ENCODE measurements at places on chromosomes 4 and X. TPM values are rescaled to one million over a fixed set of nuclear protein-coding genes. Genes with fewer than 3 reads are reported as not detected.
A peak's percentile ranks its signal among the peaks of the same experiment; 100 is the strongest.

DNA sequence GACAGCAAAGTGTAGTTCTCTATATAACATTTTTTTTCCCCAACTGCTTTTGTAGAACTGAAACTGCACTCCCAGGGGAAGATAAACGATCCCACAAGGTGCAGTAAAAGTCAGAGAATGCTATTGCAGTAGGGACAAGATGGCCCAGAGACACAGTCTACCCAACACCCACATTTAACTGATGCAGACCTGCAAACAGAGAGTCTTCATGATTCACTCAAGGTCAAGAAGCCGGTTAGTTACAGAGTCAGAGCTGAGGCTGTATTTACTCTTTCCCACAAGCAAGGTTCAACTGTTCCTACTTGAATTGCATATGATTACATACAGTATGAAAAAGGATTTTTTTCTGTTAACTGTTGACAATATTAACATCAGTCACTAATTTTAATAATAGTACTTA, 654.6 kb downstream of the IL1RAPL1 start:
- H3K27me3 ChIP-seq = no peaks in the 10 kb centered on the region
- H3K4me3 ChIP-seq = no peak overlapping the region
- DNase-seq = no peak
- H3K27ac ChIP-seq = no peak overlapping the region
- H3K4me1 ChIP-seq = no peaks in the 10 kb centered on the region

DNA sequence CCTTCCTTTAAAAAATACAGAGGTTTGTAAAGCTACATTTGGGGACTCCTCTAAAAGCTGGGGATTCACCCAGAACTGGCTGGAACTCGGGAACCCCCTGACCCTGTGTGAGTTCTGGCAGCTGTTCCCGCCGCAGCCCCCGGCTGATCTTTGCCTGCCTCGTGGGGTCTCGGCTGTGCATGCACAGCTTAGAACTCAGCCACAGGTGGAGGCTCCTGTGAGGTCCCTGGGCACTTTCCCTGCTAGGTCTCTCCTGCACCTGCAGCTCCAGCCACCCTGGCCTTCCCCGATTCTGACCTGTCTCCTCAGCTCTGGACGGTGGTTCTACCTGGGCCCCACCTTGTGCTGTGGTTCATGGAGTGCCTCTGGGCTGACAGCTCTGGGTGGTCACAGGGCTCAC, 48.6 kb upstream of the HGFAC start:
- no peak overlapping the region for H3K27ac ChIP-seq
- H3K4me1 ChIP-seq = no peaks in the 10 kb centered on the region
- DNase-seq = no peak

GRCh38 chrX:149152941-149153340, 352.2 kb downstream of the IDS start:
- H3K4me1 ChIP-seq = no peaks in the 10 kb centered on the region
- no peak overlapping the region for H3K27ac ChIP-seq
- DNase-seq = no peak

DNA sequence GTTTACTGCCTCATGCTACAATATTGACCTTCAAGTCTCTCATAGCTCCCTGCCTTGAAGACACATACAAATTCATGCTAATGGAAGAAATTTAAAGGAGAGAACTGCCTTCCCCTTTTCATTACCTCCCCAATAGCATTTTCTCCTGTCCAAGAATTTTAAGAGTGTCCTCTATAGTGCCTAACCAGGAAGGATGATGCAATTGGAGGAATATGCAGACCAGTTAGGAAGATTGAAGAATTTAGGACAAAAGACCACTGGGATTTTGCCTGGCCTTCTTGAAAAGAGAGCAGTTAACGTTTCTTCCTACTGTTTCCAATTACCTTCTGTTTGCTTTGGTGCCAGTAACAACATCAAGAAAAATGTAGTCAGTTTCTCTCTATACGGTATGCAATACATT, 443.9 kb downstream of the INPP4B start:
- H3K27me3 ChIP-seq = no peaks in the 10 kb centered on the region
- H3K27ac ChIP-seq = no peak overlapping the region
- no peak for DNase-seq
- H3K36me3 ChIP-seq = no peaks in the 10 kb centered on the region
- no peak overlapping the region for H3K4me3 ChIP-seq
- H3K4me1 ChIP-seq = no peaks in the 10 kb centered on the region

GRCh38 chr4:142861351-142861750, 15.2 kb upstream of the INPP4B start:
- H3K36me3 ChIP-seq = no peaks in the 10 kb centered on the region
- no peak overlapping the region for H3K4me3 ChIP-seq
- no peak for DNase-seq
- H3K27me3 ChIP-seq = no peaks in the 10 kb centered on the region
- no peak overlapping the region for H3K27ac ChIP-seq

DNA sequence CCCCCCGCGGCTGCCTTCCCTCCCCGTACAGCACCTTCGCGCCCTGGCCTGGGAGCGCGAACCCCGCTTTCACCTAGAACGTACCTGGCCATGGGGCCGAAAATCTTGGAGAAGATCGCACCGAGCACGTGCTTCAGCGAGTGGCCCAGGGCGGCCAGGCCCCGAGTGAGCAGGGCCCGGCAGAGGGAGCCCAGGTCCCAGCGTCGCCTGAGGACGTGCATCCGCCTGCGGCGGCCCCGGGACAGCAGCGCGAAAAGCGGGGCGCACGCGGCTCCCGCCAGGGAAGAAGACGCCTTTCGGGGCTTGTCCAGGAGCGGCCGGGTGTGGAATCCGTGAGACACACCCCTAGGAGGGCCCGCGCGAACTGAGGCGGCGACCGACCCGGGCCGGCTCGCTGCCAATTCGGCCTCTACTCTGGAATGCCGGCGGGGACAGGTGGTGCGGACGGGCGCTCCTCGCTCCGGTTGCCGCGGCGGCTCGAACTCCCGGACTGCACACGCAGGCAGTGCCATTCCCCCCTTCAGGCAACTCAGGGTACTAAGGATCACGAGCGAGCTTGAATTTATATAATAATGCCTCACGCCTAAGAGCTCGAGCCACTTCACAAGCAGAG, at the start of gene HS6ST2:
Gene HS6ST2 (minus strand): TSS at position 539 of the 613 bp plus-strand sequence.
- no peaks in the 10 kb centered on the region for H3K4me1 ChIP-seq
- H3K4me3 ChIP-seq = no peak within 1 kb of the TSS
- H3K36me3 ChIP-seq = no peaks in the 10 kb centered on the region
- DNase-seq = no peak

GRCh38 chr4:117740736-117741135, 293.6 kb upstream of the NDST3 start:
- no peaks in the 10 kb centered on the region for H3K27me3 ChIP-seq
- no peaks in the 10 kb centered on the region for H3K36me3 ChIP-seq
- no peaks in the 10 kb centered on the region for H3K4me1 ChIP-seq
- H3K27ac ChIP-seq = no peak overlapping the region
- no peak overlapping the region for H3K4me3 ChIP-seq

- no peak overlapping the region for H3K27ac ChIP-seq
- no peak overlapping the region for H3K4me3 ChIP-seq
- 0 out of 2 replicates have a peak, but pooled peaks cover 6% of the 10 kb centered on the region for H3K4me1 ChIP-seq
- H3K36me3 ChIP-seq = peaks cover 25% of the 10 kb centered on the region
- DNase-seq = no peak
- H3K27me3 ChIP-seq = no peaks in the 10 kb centered on the region
These were observed 48.4 kb upstream of the MSANTD1 start for GRCh38 chr4:3200423-3201090.

- H3K27me3 ChIP-seq = no peaks in the 10 kb centered on the region
- H3K27ac ChIP-seq = no peak overlapping the region
- DNase-seq = no peak
- no peaks in the 10 kb centered on the region for H3K4me1 ChIP-seq
- no peak overlapping the region for H3K4me3 ChIP-seq
These were observed 989.7 kb downstream of the CCSER1 start for GRCh38 chr4:91116861-91117260.

GRCh38 chr4:156889616-156890594, 81.7 kb downstream of the PDGFC start:
- no peak for DNase-seq
- H3K4me3 ChIP-seq = no peak overlapping the region

- no peaks in the 10 kb centered on the region for H3K4me1 ChIP-seq
- no peaks in the 10 kb centered on the region for H3K27me3 ChIP-seq
- H3K27ac ChIP-seq = no peak overlapping the region
- H3K4me3 ChIP-seq = no peak overlapping the region
- DNase-seq = no peak
These were observed 41.3 kb downstream of the KLHL5 start for GRCh38 chr4:39103291-39103690.

Gene SPATA4
- total RNA-seq = not detected

DNA sequence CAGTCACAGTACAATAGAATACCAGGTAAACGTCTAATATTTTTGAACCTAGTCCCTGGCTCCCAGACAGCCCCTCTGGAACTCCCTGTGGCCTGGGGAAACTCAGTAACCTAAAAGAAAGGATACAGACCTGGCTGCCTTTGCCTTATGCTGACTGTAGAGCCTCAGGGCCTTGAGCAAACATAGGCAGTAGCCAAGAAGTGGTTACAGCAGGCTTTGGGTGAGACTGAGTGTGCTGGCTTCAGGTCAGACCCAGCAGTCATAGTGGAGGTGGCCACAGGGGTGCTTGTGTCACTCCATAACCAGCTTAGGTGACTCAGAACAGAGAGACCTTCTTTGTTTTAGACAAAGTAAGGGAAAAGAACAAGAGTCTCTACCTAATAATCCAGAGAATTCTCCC, 141.8 kb upstream of the PRDX4 start:
- H3K4me1 ChIP-seq = no peaks in the 10 kb centered on the region
- DNase-seq = no peak

Gene NLGN4X
- total RNA-seq = 0.07 TPM

DNA sequence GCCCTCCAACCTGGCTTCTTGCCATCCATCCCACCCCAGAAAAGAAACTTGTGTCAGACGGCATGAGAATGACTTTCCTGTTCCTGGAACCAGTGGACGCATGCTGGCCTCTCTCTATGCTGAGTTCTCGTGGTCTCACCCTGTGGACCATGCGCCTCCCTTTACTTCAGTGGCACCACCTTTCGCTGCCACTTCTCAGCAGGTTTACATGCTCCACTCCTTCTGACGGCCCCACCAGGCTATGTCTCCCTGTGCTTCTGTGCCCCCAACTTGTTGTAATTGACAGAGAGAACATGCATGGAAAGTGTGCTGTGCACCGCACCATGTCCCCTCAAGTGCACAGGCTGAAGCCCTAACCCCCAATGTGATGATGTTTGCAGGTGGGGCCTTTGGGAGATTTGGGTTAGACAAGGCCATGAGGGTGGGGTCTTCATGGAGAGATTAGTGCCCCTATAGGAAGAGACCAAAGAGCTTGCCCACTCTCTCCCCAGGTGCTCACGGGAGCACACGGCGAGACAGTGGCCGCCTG, 3.1 kb upstream of the PPP2R2C start:
- no peaks in the 10 kb centered on the region for H3K36me3 ChIP-seq
- H3K4me3 ChIP-seq = no peak overlapping the region
- H3K27ac ChIP-seq = no peak overlapping the region
- peaks cover 31% of the 10 kb centered on the region for H3K27me3 ChIP-seq
- peaks cover 12% of the 10 kb centered on the region for H3K4me1 ChIP-seq

- H3K27ac ChIP-seq = no peak overlapping the region
- no peaks in the 10 kb centered on the region for H3K4me1 ChIP-seq
- H3K36me3 ChIP-seq = no peaks in the 10 kb centered on the region
- H3K4me3 ChIP-seq = no peak overlapping the region
- no peak for DNase-seq
These were observed 819.5 kb downstream of the TECRL start for GRCh38 chr4:63589796-63590195.

Gene PIR
- 9.4 TPM for total RNA-seq

DNA sequence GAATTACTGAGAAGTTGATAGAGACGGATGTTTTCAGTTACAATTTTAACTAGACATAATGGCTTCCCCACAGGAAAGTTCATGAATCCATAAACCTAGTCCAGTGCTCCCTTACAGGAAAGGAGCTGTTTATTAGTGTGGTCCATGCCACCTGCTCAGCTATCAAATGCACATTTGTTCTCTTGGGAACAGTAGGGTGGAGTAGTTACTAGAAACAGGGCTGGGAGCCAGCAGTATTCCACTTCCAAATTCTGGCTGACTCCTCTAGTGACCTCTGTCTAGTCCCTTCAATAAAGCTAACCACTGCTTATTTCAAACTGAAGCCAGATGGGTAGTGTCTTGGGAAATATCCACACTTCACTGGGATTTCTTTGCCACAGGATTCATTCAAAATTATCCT, 88.4 kb upstream of the TLL1 start:
- H3K27ac ChIP-seq = no peak overlapping the region
- no peak overlapping the region for H3K4me3 ChIP-seq
- H3K27me3 ChIP-seq = no peaks in the 10 kb centered on the region
- H3K4me1 ChIP-seq = no peaks in the 10 kb centered on the region
- no peaks in the 10 kb centered on the region for H3K36me3 ChIP-seq

Gene LNX1
- 2.5 TPM for total RNA-seq

DNA sequence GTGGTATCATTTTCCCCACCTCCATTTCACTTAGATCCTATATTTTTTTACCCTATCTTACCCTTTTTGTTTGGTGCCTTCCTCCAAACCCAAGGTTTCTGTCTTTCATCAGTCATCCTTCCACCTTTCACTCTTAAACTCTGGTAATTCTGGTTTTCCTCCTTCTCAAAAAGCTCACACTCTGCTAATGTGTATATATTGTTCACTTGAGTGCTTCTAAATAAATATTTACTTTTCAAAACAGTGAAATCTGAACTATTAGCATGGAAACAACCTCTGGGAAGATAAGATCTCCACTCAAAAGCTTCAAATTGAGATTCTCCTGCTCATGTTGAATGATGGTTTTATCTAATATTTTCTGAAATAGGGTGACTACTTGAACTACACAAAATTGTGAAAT, 21.5 kb downstream of the XIAP start:
- no peak overlapping the region for H3K4me3 ChIP-seq
- H3K27me3 ChIP-seq = no peaks in the 10 kb centered on the region
- no peak for DNase-seq
- H3K27ac ChIP-seq = no peak overlapping the region
- H3K4me1 ChIP-seq = no peaks in the 10 kb centered on the region

- DNase-seq = peak; percentile 72
- peaks cover 8% of the 10 kb centered on the region for H3K4me1 ChIP-seq
- H3K27me3 ChIP-seq = no peaks in the 10 kb centered on the region
- H3K36me3 ChIP-seq = peaks cover 22% of the 10 kb centered on the region
These were observed 7.4 kb downstream of the HNRNPH2 start for GRCh38 chrX:101415180-101416145.

DNA sequence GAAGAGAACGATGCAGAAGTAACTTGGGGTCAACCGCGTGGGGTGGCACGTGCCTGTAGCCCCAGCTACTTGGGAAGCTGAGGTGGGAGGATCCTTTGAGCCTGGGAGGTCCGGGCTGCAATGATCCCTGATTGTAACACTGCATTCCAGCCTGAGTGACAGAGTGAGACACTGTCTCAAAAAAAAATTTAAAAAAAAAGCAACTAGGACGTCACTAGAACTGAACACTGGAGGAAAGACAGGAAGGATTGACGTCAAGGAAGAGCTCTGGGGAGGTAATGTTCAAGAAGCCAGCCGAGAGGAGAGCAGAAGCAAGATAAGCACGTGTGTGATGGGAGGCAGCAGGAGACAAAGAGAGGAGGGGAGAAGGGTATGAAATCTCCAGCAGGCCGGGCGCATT, 28.7 kb downstream of the S100G start:
- no peak overlapping the region for H3K4me3 ChIP-seq
- H3K27ac ChIP-seq = no peak overlapping the region
- H3K36me3 ChIP-seq = peaks cover 41% of the 10 kb centered on the region
- H3K27me3 ChIP-seq = no peaks in the 10 kb centered on the region
- no peak for DNase-seq
- no peaks in the 10 kb centered on the region for H3K4me1 ChIP-seq

Gene NUP62CL
- 29.7 TPM for total RNA-seq

Measured in K562 (cell line).